Adipocyte (in vitro differentiated cells): ENCODE measurements at places on chromosomes 12 and 14.

DNA sequence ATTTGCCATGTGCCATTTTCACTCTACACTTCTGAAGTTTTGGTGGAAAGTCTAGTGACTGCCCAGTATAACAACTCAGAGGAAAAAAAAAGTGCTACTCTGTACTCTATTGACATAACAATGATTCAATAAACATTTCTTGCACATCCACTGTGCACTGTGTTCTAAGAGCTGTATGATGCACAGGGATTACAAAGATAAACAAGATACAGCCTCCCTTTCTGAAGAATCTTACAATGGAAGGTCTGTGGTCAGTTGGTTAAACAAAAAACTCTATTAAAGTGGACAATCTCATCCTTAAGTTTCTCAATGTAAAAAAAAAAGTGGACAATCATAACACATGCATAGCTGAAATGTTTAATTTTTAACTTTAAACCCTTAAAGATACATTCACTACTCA is 105.7 kb upstream of the RASSF8 start:
- DNase-seq: peak; percentile 70

DNA sequence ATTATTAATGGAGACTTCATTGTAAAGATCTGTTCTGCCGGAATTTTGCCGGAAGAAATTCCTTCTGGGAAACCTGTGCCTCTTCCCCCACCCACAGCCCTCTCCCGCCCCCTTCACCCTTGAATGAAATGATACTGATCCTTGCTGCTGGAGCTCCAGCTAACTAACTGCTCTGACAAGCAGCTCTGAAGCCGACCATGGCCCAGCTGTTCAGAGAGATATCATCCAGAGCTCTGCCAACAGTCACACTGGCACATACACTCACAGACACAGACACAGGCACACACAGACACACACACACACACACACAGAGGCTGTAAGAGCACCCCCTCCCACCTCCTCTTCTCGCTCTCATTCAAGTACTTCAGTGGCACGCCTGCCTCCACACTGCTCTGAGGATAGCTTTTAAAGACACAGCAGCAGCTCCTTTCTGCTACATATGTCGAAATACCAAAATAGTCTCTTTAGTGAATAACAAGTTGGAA is 88.6 kb downstream of the R3HDM2 start:
- DNase-seq: peak; percentile 6

DNA sequence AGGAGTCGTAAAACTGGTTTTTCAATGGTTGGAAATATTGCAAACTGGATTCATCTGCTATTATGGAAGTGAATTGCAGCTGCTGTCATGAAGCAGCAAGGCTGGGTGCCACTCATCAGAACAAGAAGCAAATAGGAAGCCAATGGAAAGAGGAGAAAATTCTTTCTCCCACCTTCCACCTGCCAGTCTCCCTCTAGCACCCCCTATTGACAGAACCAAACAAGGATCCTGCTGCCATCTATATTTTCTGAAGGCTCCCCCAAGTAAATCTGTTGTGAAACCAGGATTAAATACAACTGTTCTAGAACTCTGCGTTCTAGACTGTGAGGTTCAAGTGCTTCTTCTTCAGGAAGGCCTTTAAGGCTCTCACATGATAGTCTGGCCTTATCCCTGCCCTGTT is 286.6 kb downstream of the AACS start:
- DNase-seq: no peak

DNA sequence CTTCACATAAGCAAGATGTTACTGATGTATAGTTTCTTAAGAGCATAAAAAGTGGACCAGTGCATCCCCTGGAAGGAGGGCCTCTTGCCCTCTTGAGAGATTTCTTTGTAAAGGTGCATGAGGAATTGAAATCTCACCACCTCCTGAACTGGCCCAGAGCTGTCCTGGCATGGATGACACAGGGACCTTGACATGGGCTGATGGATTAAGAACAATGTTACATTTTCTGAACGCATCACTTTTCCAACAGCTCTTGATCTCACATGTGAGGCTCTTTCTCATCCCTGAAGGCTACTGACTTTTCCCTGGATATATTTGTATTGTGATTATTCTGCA is 360.4 kb downstream of the RGS6 start:
- no peak for DNase-seq

DNA sequence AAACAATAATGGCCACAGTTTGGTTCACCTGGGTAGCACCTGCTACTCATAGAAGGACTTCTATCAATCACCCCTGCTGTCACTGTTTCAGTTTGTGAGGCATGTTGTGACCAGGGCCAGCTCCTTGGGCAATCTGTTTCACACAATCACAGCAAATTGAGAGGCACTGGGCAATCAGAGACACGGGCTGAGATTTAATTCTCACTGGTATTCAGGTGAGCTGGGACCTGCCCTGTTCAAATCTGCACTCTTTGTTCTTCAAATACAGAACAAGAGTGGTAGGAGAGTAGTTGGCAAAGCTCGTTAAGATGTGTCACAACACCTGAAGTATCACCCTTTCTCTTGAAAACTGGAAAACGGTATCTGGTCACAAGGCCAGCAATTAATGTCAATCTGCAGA is 57.8 kb upstream of the NAP1L1 start:
- no peak for DNase-seq

DNA sequence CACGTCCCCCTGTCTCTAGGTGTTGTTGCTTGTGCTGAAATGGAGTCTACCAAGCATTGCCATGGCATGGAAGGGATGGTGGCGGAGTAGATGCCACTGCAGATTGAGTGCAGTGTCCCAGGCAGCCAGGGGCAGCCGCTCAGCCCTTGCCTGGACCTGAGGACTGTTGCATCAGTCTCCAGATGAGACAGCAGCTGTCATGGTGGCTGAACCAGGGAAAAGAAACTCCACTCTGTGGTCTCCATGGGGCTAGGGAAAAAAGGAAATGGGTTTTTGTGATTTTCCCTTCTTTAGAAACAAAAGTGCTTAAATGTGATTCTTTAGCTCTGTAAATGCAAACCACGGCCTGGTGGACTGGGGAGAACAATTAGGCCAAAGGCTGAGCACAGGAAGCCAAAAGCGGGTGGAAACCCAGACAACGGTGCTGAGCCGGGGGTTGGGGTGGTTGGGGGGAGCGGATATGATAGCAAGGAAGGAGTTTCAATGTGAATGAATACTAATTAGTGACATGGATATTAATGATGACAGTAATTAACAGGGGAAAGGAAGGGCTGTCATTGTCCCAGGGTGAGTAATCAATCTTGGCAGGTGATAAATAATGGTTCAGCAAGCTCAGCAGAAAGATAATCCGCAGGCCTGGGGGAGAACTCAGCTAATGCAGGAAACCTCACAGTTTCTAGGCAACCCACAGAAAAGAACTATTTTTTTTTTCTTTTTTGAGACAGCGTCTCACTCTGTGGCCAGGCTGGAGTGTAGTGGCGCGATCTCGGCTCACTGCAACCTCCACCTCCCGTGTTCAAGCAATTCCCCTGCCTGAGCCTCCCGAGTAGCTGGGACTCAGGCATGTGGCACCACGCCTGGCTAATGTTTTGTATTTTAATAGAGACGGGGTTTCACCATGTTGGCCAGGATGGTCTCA is 442.6 kb downstream of the DPF3 start:
- DNase-seq: peak; percentile 9

- no peak for DNase-seq
Measured at GRCh38 chr14:24289649-24290280, 9.8 kb downstream of the DHRS1 start.

- DNase-seq: no peak
Measured at GRCh38 chr14:102988054-102988453, 65.6 kb downstream of the AMN start.

GRCh38 chr14:70183991-70184390 is 4.8 kb downstream of the SLC8A3 start:
- DNase-seq: no peak

GRCh38 chr14:26993556-26993955 is 395.7 kb upstream of the NOVA1 start:
- no peak for DNase-seq

GRCh38 chr12:91105807-91106206 is 5.5 kb downstream of the LUM start:
- no peak for DNase-seq

DNA sequence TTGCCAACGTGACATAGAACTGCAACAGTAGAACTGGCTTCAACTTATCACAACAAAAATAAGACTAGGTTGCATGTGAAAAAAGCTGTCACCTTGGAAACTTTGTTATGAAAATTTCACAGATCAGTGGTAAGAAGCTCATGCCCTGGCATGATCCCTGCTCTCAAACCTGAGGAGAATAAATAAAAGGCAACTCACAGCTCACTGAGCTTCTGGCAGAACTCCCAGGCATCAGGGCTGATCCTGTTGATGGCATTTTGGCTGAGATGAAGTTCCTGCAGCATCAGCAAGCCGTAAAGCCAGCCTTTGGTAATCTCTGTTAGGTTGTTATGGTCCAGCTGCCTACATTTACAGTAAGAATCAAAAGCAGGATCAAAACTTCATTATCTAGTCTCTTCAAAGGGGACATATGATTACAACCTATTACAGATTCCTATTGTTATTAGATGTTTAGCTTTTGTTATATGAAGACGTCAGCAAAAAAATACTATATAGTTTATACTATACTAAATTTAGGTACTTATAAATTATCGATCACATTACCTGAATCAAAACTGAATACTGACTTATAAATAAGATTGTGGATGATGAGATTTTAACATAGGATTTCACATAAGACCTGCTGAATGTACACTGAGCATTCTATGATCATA is 32.0 kb downstream of the LRIG3 start:
- peak; percentile 71 for DNase-seq

- no peak for DNase-seq
Measured at GRCh38 chr14:72555609-72556000, 338.3 kb downstream of the DPF3 start.

- DNase-seq: peak; percentile 62
Measured at GRCh38 chr12:47270782-47271664, 191.3 kb upstream of the AMIGO2 start.

- peak; percentile 51 for DNase-seq
Measured at GRCh38 chr14:25090256-25090655, 40.3 kb upstream of the STXBP6 start.

- DNase-seq: peak; percentile 53
Measured at GRCh38 chr12:107320033-107320928, 226.9 kb upstream of the CRY1 start.

DNA sequence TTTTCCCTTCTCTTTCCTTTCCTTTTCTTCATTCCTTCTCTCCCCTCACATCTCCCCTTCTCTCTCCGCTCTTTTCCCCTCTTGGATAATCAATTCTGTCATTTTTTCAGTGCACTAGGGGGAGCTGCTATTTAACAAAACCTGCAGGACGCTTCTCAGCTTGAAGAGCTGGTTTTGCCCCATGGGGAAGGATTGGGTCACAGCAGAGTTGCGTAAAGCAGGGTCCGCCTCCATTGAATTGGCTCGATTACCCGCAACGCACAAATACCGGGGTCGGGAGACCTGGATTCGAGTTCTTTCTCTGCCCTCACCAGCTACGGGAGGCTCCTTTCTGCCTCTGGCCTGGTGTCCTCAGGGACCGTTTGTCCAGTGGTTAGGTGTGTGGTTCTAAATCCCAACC is 42.1 kb upstream of the CHGA start:
- peak; percentile 40 for DNase-seq

- DNase-seq: no peak
Measured at GRCh38 chr12:125104982-125105381, 39.7 kb downstream of the AACS start.

DNA sequence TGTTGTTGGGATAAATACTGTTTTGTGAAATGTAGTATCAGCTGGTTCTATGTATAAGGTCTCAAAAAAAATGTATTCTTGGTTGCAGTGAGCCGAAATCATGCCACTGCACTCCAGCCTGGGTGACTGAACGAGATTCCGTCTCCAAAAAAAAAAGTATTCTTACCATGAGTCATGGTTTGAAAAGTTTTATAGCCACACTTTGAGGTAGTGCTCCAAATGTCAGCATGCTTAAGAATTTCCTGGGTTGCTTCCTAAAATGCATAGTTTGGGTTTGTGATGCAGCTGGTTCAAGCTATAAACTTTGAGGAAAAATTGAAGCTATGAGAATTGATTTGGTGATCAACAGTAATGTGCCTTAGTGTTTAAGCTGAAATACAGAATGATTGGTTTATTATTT is 48.0 kb downstream of the ETNK1 start:
- peak; percentile 80 for DNase-seq

- no peak for DNase-seq
Measured at GRCh38 chr14:42927313-42927712, 1320.6 kb downstream of the LRFN5 start.

GRCh38 chr12:95723693-95724384 is 66.7 kb downstream of the NTN4 start:
- no peak for DNase-seq

DNA sequence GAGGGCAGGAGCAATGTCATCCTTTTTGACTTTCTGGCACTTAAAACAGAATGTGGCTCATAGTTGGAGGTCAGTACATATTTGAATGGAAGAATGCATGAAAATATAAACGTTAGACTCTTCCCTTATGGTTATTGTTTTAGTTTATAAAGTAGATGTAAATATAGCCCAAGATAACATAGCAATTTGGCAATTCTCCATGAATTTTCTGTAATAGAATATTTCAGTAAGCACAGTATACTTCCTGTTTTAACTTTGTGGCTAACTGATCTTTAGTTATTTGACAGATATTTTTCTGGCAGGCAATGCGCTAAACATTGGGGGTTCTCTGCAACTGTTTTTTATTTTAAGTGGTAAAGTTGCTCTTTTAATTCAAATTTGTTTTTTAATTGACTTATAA is 763.0 kb downstream of the NRXN3 start:
- DNase-seq: no peak

GRCh38 chr12:79174626-79175025 is 310.1 kb downstream of the SYT1 start:
- peak; percentile 79 for DNase-seq

DNA sequence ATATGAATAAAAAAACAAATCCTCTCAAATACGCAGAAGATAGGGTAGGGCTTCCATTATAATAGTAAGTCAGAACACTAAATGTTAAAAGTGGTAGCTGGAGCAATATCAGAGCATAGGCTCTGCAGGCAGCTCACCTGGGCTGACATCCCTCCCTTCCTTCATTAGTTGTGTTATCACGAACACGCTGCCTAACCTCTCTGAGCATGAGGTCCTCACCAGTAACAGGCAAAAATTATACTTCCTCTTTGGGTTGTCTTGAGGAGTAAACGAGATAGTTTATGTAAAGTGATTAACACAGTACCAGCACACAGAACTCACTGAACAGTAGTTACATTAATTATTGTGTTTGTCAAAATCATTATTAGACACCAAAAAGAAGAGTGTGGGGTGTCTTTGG is 154.3 kb downstream of the STXBP6 start:
- no peak for DNase-seq

DNA sequence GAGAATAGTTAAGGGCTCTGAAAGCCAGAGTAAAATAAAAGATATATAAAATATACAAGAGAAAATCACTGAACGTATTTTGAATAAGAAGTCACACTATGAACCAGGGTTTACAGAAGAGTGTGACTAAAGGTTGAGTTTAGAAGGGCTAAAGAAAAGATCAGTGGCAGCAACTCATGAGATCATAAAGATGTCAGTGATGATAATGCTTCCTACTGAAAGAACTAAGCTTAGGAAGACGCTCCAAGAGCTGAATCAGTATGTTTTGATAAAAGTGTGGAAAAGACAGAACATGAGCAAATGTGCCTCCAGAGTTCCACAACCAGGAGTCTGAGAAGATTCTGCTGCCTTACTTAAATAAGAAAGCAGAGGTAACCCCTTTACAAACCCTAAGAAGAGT is 74.6 kb downstream of the KITLG start:
- peak; percentile 4 for DNase-seq

GRCh38 chr12:42235426-42235825 is 2.6 kb downstream of the YAF2 start:
- DNase-seq: peak; percentile 48

- DNase-seq: no peak
Measured at GRCh38 chr12:132478845-132479244, 11.1 kb upstream of the FBRSL1 start.
